ENCODE measurements at places on chromosomes 2 and 18. TPM values are rescaled to one million over a fixed set of nuclear protein-coding genes. Genes with fewer than 3 reads are reported as not detected.

The KCNIP3 gene
- total RNA-seq, result 0.13 TPM

The C2orf80 gene
- total RNA-seq, result not detected

The LCT gene
- total RNA-seq, result not detected

The TRAF3IP1 gene
- total RNA-seq, result 6.8 TPM

The ST6GAL2 gene
- 0.63 TPM for total RNA-seq

The ZBTB7C gene
- under 0.01 TPM for total RNA-seq

The DCC gene
- not detected for total RNA-seq

The EVA1A gene
- total RNA-seq, result 52.1 TPM

The RAB6C gene
- not detected for total RNA-seq
